Aorta (tissue), 5 donors: ENCODE measurements at places on chromosomes 1 and 21.

- DNase-seq: no peak
- H3K4me1 ChIP-seq: peaks cover 6% of the 10 kb centered on the region
- H3K36me3 ChIP-seq: peaks cover 2% of the 10 kb centered on the region
Observed at GRCh38 chr1:108610073-108610472, 50.2 kb downstream of the EEIG2 start.

- H3K4me1 ChIP-seq: no peaks in the 10 kb centered on the region
- no peak overlapping the region for H3K27ac ChIP-seq
- DNase-seq: no peak
- H3K4me3 ChIP-seq: no peak overlapping the region
- no peaks in the 10 kb centered on the region for H3K36me3 ChIP-seq
Observed at GRCh38 chr1:153194331-153195050, 8.7 kb upstream of the LELP1 start.

DNA sequence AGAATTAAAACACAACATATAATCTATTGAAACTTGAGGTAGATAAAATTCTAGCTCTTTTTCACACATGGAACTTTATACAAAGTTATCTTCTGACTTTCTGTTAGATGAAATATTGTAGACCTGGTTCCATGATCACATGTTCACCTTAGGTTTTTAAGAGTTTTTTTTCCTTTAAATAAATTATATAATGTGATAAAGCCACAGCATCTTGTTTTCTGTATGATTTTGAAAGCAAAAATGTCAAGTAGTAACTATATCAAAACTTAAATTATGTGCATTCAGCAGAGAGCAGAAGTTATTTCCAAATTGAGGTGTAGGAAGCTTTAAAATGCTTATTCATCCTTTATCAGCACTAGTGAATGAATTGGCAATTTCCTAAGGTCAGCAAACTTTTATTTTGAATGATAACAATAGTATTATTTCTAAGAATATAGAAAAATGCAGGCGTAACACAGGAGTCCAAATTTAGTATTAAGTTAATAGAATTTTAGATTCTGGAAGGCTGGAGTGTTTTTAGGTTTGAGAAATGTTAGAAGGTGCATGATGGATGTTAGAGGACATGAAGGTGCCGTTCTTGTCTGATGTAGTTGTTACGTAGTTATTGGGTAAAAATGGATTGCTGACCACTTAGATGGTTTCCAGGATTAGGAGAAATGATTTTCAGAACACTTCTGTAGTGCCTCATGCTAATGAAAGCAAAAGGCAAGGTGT, 17.5 kb downstream of the BACH1 start:
- no peak for DNase-seq
- H3K27me3 ChIP-seq: no peaks in the 10 kb centered on the region
- H3K36me3 ChIP-seq: no peaks in the 10 kb centered on the region
- H3K4me3 ChIP-seq: no peak overlapping the region

GRCh38 chr1:98316286-98316905, 345.1 kb upstream of the SNX7 start:
- no peak overlapping the region for H3K4me3 ChIP-seq
- DNase-seq: no peak
- H3K27ac ChIP-seq: no peak overlapping the region
- no peaks in the 10 kb centered on the region for H3K36me3 ChIP-seq
- H3K4me1 ChIP-seq: no peaks in the 10 kb centered on the region
- no peaks in the 10 kb centered on the region for H3K27me3 ChIP-seq

- H3K27ac ChIP-seq: no peak overlapping the region
- no peaks in the 10 kb centered on the region for H3K4me1 ChIP-seq
- no peaks in the 10 kb centered on the region for H3K27me3 ChIP-seq
- H3K36me3 ChIP-seq: no peaks in the 10 kb centered on the region
- DNase-seq: no peak
- H3K4me3 ChIP-seq: no peak overlapping the region
Observed at GRCh38 chr1:221832617-221833016, 90.7 kb upstream of the DUSP10 start.

GRCh38 chr21:45040739-45041138, 33.6 kb upstream of the ADARB1 start:
- no peaks in the 10 kb centered on the region for H3K36me3 ChIP-seq
- no peak overlapping the region for H3K27ac ChIP-seq
- no peaks in the 10 kb centered on the region for H3K4me1 ChIP-seq
- H3K27me3 ChIP-seq: no peaks in the 10 kb centered on the region
